Calu3 (cell line): ENCODE measurements at places on chromosomes 13 and 19. TPM values are rescaled to one million over a fixed set of nuclear protein-coding genes. Genes with fewer than 3 reads are reported as not detected.
A peak's percentile ranks its signal among the peaks of the same experiment; 100 is the strongest.

The N4BP2L2 gene
- total RNA-seq, result 85.2 and 89.7 TPM in 2 replicates

The VAV1 gene
- total RNA-seq, result 0.28 and 0.37 TPM in 2 replicates

The ZNF844 gene
- not detected in 2 replicates for total RNA-seq

The CEACAM5 gene
- total RNA-seq, result 1.1 and 3.4 TPM in 2 replicates

The PTGIR gene
- not detected in 2 replicates for total RNA-seq

The RAB3D gene
- 7.1 and 10.0 TPM in 2 replicates for total RNA-seq

The PGLYRP1 gene
- not detected in 2 replicates for total RNA-seq

DNA sequence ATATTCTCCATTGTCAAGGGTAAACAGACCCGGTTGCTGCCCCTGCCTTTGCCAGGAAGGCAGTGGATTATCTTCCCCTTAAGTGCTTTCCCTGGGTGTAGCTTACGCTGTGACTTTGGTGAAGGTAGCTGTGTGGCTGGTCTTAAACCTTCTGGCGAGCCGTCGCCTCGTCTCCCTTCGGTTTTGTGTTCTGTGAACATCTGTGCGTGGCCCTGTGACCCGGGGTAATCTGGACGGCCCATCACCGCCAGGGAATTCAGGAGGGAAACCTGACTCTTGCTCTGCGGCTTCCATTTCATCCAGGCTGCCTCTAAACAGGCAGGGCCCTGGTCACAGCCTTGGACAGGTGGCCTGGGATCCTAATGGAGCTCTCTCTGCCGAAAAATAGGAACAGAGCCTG, 78.7 kb downstream of the SHISA2 start:
- no peak overlapping the region for H3K27ac ChIP-seq
- no peak overlapping the region for H3K4me3 ChIP-seq
- H3K27me3 ChIP-seq, result no peaks in the 10 kb centered on the region
- H3K36me3 ChIP-seq, result no peaks in the 10 kb centered on the region
- DNase-seq, result no peak

GRCh38 chr19:2574478-2574931, 98.6 kb downstream of the GADD45B start:
- H3K27me3 ChIP-seq, result no peaks in the 10 kb centered on the region
- no peak for DNase-seq
- H3K4me1 ChIP-seq, result peaks cover 22% of the 10 kb centered on the region
- no peak overlapping the region for H3K27ac ChIP-seq

- H3K36me3 ChIP-seq, result no peaks in the 10 kb centered on the region
- DNase-seq, result no peak
- no peaks in the 10 kb centered on the region for H3K27me3 ChIP-seq
Measured at GRCh38 chr19:5232798-5233505, 107.7 kb downstream of the PTPRS start.

DNA sequence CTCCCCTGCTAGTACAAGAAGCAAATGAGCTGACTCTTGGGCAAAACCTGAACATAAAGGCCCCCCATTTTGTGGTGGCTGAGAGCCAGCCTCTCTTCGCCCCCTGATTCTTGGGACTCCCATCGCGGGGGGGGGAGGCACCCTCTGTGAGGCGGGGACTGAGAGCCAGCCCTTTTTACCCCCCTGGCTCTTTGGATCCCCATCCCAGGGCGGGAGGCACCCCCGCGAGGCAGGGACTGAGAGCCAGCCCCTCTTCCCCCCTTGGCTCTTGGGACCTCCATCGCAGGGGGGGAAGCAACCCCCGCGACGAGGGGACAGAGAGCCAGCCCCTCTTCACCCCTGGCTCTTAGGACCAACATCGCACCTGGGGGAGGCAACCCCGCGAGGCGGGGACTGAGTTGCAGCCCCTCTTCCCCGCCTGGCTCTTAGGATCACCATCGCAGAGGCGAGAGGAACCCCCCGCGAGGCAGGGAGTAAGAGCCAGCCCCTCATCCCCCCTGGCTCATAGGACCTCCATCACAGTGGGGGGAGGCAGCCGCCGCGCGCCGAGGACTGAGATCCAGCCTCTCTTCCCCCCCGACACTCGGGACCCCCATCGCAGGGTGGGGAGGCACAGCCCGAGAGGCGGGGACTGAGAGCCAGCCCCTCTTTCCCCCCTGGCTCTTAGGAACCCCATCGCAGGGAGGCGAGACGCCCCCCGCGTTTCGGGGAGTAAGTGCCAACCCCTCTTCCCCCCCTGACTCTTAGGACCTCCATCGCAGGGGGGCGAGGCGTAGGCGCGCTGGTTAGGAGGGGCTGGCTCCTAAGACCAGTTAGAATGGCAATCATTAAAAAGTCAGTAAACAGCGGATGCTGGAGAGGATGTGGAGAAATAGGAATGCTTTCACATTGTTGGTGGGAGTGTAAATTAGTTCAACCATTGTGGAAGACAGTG, 2428.4 kb upstream of the PCDH20 start:
- no peak for DNase-seq
- no peaks in the 10 kb centered on the region for H3K4me1 ChIP-seq
- no peak overlapping the region for H3K27ac ChIP-seq
- no peaks in the 10 kb centered on the region for H3K27me3 ChIP-seq
- H3K4me3 ChIP-seq, result no peak overlapping the region
- H3K36me3 ChIP-seq, result no peaks in the 10 kb centered on the region

GRCh38 chr13:20713014-20713376, 9.5 kb downstream of the IL17D start:
- peak overlapping the region; percentile 53 for H3K4me3 ChIP-seq
- no peak overlapping the region for H3K27ac ChIP-seq
- H3K27me3 ChIP-seq, result peaks cover 23% of the 10 kb centered on the region
- no peaks in the 10 kb centered on the region for H3K36me3 ChIP-seq
- peaks cover 18% of the 10 kb centered on the region for H3K4me1 ChIP-seq

DNA sequence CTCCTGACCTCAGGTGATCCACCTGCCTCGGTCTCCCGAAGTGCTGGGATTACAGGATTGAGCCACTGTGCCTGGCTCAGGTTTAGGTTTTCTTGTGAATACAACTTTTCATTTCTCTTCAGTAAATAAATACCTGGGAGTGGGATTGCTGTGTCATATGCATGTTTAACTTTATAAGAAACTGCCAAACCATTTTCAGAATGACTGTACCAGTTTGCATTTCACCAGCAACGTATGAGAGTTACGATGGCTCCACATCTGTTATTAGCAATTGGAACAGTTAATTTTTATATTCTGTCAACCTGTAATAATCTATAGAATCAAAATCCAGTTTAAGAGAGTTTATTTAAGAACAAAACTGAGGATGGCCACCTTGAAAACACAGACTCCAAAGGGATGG, 52.2 kb downstream of the TEX26 start:
- no peaks in the 10 kb centered on the region for H3K4me1 ChIP-seq
- no peaks in the 10 kb centered on the region for H3K36me3 ChIP-seq

DNA sequence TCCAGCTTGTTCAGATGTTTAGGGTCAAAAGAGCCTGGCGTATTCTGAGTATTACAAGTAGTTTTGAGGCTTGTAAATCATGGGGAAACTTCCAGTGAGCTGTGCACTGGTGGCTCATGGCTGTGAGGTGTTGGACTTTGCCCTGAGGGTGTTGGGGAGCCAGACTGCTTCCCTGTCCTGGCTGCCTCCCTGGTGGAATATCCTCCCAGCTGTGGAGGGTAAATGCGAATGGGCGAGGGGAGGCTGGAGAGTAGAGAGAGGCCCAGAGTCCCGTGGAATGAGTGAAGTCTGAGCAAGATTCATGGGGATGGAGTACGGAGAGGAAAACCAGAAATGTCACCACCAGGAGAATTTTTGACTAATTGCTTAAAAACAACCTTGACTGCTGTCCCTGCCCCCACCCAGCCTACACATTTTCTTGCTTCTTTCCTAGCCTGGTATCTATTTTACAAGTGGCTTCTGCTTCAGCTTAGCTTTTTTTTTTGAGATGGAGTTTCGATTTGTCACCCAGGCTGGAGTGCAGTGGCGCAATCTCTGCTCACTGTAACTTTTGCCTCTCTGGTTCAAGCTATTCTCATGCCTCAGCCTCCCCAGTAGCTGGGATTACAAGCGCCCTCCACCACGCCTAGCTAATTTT, 3.7 kb downstream of the SNRPA start:
- H3K4me1 ChIP-seq, result peaks cover 42% of the 10 kb centered on the region
- no peaks in the 10 kb centered on the region for H3K27me3 ChIP-seq
- H3K4me3 ChIP-seq, result peak overlapping the region; percentile 64
- H3K27ac ChIP-seq, result peak overlapping the region; percentile 53
- peak; percentile 47 for DNase-seq
- H3K36me3 ChIP-seq, result peaks cover 91% of the 10 kb centered on the region

DNA sequence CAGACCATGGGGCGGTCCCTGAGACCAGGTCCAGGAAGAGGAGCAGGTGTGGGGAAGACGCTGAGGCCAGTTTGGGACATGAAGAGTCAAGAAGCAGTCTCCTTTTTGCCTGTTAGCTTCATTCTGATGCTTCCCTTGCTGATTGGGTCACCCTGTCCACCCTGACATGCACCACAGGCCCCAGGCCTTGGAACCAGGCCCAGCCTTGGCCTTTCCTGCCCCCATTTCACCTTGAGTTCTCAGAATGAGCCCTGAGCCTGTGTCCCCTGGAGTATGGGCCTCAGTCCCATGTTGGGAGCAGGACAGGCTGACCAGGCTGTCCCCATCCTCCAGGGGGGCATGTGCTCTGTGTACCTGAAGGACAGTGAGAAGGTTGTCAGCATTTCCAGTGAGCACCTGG, 4.9 kb upstream of the TIMM50 start:
- no peak for DNase-seq
- peaks cover 59% of the 10 kb centered on the region for H3K36me3 ChIP-seq
- H3K4me3 ChIP-seq, result no peak overlapping the region
- peaks cover 14% of the 10 kb centered on the region for H3K4me1 ChIP-seq
- H3K27ac ChIP-seq, result no peak overlapping the region

GRCh38 chr13:44146138-44146537, 227.5 kb upstream of the SERP2 start:
- H3K36me3 ChIP-seq, result peaks cover 13% of the 10 kb centered on the region
- no peak overlapping the region for H3K27ac ChIP-seq
- H3K27me3 ChIP-seq, result no peaks in the 10 kb centered on the region
- no peak overlapping the region for H3K4me3 ChIP-seq

GRCh38 chr13:45481688-45482087, 16.9 kb downstream of the COG3 start:
- H3K4me3 ChIP-seq, result no peak overlapping the region
- no peaks in the 10 kb centered on the region for H3K4me1 ChIP-seq
- H3K36me3 ChIP-seq, result peaks cover 21% of the 10 kb centered on the region
- no peak overlapping the region for H3K27ac ChIP-seq
- DNase-seq, result no peak
- H3K27me3 ChIP-seq, result no peaks in the 10 kb centered on the region

DNA sequence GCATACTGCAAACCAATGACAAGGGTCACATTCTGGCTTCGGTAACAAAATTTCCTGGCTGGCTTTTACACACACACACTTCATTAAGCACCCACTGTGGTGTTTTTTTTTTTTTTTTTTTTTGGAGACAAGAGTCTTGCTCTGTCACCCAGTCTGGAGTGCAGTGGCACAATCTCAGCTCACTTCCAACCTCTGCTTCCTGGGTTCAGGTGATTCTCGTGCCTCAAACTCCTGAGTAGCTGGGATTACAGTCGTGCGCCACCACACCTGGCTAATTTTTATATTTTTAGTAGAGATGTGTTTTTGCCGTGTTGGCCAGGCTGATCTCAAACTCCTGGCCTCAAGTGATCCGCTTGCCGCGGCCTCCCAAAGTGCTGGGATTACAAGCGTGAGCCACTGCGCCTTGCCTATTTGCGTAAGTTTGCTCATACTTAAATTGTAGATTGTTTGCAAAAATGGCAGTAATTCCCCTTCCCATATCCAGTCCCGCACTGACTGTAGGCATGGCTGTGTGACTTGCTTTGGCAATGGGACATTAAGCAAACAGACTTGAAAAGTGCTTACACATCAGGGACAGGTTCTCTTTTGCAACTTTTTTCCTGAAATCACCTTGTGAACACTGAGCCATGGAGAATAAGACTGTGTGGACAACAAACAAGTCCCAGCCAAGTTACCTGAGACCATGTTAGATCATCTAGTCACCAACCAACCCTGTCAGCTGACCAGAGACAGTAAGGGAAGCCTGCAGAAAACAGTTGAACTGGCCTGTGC, 42.1 kb upstream of the EBPL start:
- no peaks in the 10 kb centered on the region for H3K4me1 ChIP-seq
- H3K27ac ChIP-seq, result no peak overlapping the region
- no peaks in the 10 kb centered on the region for H3K27me3 ChIP-seq
- no peak for DNase-seq

DNA sequence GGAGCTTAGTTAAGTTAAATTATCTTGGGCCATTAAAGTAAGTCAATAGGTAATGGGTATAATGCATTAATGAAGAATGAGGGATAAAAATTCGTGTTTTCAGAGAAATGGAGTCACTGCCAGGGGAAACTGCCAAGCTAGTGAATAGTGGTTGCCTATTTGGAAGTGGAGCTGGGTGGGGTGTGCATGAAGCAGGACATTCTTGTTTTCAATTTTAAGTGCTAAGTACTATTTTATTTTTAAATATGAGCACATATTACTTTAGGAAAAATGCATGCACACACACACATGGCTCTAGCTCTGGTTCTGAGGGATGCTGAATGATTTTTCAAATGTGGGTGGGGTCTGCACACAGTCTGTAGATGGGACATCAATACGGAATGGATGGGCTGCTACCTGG, 717.7 kb upstream of the SGCG start:
- H3K4me1 ChIP-seq, result no peaks in the 10 kb centered on the region
- H3K4me3 ChIP-seq, result no peak overlapping the region
- H3K27ac ChIP-seq, result no peak overlapping the region
- no peaks in the 10 kb centered on the region for H3K27me3 ChIP-seq

- no peaks in the 10 kb centered on the region for H3K27me3 ChIP-seq
- H3K4me1 ChIP-seq, result peaks cover 13% of the 10 kb centered on the region
- H3K27ac ChIP-seq, result no peak overlapping the region
- no peaks in the 10 kb centered on the region for H3K36me3 ChIP-seq
Measured at GRCh38 chr13:110446575-110446890, 115.0 kb downstream of the RAB20 start.

- DNase-seq, result no peak
- H3K4me1 ChIP-seq, result peaks cover 19% of the 10 kb centered on the region
- H3K36me3 ChIP-seq, result peaks cover 2% of the 10 kb centered on the region
- no peaks in the 10 kb centered on the region for H3K27me3 ChIP-seq
- no peak overlapping the region for H3K4me3 ChIP-seq
Measured at GRCh38 chr13:24264976-24265375, 44.4 kb upstream of the C1QTNF9 start.

DNA sequence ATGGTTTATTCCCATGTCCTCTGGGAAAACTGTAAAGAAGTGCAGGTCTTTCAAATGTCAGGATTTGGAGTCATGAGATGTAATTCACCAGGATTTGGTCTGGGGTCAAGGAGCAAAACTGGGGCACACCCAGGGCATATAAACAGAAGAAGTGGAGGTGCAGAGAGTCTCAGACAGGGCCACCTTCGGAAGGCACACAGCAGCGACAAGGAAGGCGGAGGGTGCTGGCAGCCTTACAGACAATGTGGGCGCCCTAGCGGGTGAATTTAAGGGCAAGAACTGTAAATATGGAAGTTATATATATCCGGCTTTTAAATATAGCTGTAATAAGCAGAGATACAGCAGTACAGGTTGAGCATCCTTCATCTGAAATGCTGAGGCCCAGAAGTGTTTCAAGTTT, 31.2 kb downstream of the DHRS12 start:
- no peak for DNase-seq
- H3K4me3 ChIP-seq, result no peak overlapping the region
- H3K36me3 ChIP-seq, result peaks cover 7% of the 10 kb centered on the region
